ENCODE measurements at places on chromosomes 4 and X.

GRCh38 chrX:31436424-31436823, 364.6 kb upstream of the FTHL17 start:
- no peak for DNase-seq

DNA sequence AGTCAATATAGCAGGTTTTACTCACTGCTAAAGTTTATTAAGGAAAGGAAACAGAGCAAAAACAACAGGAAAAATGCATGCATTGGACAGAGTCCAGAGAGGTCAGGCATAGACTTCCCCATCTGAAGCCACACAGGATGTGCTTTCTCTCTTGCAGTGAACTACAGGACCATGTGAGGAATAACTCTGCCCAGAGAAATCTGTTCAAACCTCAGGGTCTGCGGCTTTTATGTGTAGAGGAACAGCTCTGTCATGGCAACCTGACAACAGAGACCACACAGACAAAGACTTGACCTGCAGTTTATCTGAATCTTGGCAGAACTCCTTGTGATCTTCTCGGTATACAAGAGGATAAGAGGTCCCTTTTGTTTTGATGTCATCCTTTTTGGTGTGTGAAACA, 46.3 kb upstream of the LONRF3 start:
- no peak for DNase-seq

GRCh38 chrX:87518504-87518903, 902 bp downstream of the KLHL4 start:
- no peak for DNase-seq

DNA sequence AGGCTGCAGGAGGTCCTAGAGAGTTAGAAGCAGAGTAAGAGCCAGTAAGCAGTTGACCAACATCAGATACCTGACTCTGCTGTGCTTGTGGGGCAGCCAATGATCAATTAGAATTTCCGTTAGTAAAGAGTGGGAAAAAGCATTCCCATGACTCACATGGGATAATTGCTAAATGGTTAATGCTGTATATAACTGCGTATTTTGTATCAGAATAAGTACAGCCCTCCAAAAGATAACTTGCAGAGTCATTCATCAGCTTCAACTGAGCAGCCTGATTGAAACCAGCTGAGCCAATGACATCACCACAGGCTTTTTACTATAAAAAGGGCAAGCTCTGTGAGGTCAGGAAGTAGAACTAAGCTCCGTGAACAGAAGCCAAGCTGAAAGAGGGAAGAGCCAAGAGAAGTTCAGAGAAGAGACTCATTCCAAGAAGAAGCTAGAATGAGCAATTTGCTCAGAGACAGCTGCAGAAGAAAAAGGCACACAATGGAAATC, 67.9 kb downstream of the PPP3CA start:
- peak; percentile 52 for DNase-seq

GRCh38 chr4:11801466-11802446, 373.1 kb upstream of the HS3ST1 start:
- DNase-seq, result no peak

GRCh38 chr4:79603681-79604080, 195.7 kb upstream of the GK2 start:
- no peak for DNase-seq

DNA sequence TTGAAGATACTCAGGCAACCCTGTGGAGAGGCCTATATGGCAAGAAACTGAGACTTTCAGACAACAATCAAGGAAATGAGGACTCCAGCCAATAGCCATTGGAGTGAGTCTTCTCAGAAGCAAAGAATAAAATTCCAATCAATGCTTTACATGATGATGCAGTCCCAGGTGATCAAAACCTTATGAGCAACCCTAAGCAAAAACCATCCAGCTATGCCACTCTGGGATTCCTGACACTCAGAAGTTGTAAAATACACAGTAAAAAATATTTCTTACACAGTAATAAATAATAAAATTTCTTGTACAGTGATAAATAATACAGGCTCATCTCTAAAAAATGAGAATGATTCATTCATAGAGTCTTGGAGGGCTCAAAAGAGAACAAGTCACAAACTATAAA, 150.6 kb downstream of the IL15 start:
- no peak for DNase-seq

GRCh38 chr4:74659576-74660411, 134.5 kb downstream of the BTC start:
- DNase-seq, result peak; percentile 60

GRCh38 chrX:74232859-74233258, 71.1 kb upstream of the ZCCHC13 start:
- DNase-seq, result no peak

DNA sequence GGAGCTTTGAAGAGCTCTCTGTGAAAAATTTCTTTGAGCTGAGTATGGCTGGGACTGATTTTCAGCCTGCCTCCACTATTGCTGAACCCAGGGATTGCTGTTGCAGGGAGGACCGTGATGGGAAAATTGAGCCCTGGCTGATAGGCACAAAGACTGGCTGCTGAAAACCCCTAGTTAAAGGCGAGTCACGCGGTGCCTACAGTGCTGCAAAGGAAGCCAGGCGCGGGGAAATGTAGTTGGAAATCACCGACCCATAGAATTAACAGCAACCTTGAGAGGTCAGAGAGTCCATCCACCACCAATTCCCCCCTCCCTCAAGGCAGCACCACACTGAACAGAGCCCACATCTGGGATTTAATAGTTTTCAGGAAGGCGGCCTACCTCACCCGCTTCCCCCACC, 26.0 kb downstream of the FRMD7 start:
- no peak for DNase-seq

- no peak for DNase-seq
These were observed 194.5 kb upstream of the EDA2R start for GRCh38 chrX:66833426-66833825.

DNA sequence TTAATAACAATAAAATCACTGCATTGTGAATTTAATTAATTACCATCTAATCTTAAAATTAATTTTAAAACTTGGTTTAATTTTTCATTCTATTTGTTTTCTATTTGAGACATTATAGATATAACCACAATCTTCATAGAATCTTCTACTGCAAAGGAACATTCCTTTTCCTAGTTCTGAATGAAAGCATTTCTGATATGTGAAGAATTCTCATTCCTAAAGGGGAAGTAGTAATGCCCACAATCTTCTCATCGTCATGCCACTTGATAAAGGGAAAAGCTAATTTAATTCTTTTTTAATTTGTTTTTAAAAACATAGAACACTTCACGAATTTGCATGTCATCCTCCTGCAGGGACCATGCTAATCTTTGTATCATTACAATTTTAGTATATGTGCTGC, 23.7 kb downstream of the MGARP start:
- DNase-seq, result no peak

- DNase-seq, result no peak
These were observed 153.0 kb upstream of the RPS6KA6 start for GRCh38 chrX:84340968-84341367.

DNA sequence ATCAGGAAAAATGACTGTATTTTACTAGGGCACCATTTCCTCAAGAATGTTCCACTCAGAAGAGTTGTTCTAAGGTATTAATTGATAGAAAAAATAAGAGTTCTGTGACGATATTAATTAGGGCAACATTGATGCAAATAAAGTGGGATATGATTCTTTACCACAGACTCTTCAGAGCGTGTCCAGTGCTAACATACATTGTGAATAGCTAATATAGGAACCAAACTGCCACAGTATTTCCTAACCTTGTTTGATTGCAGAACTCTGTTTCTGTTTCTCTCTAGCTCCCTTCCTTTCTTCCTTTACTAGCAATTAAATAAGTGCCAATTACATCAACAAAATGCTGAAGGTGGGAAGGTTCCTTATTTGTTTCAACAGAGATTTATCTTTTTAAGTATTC, 154.1 kb upstream of the CPEB2 start:
- no peak for DNase-seq

DNA sequence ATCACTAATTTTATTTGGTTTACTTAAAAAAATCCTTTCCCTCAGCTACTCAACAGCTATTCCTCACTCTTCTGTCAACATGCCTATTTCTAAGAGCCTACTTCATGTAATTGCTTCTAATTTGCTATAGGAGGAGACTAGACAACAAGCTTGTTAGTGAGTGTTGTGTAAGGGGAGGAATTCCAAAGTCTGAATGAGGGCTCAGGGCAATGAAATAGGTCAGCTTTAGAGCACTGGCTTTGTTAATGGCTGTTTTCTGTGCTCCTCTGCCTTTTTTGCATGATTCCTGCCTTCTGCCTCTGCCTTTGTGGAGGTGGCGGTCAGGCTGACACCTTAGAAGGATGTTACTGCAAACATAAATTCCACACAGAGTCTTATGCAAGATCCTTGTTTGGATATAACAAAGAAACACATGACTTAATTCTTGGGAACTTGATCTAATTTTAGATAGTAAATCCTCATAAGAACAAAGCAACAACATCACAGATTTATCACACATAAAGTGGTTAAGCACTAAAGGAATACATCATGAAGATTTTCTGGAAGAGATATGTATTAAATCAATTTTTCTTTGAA, 15.0 kb upstream of the PAGE1 start:
- DNase-seq, result no peak

GRCh38 chrX:49272421-49272820, 2.8 kb downstream of the PPP1R3F start:
- no peak for DNase-seq

DNA sequence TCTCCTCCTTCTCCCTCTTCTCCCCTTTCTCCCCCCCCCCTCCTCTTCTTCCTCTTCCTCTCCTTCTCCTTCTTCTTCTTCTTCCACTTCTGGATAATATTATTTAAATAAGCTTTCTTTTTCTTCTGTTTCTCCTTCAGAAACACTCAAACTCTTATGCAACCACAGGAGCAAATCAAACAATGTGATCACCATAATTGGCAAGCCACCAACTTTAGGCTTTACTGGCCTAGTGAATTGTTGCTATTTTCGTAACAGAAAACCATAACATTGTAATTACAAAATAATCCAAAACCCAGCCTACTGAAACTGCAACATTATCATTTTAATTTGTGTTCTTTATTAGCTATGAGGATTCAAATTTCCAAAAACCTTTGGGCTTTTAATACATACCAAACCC, 14.3 kb downstream of the DCAF8L1 start:
- DNase-seq, result peak; percentile 0

GRCh38 chr4:152032722-152033131, 271.9 kb upstream of the GATB start:
- peak; percentile 17 for DNase-seq

DNA sequence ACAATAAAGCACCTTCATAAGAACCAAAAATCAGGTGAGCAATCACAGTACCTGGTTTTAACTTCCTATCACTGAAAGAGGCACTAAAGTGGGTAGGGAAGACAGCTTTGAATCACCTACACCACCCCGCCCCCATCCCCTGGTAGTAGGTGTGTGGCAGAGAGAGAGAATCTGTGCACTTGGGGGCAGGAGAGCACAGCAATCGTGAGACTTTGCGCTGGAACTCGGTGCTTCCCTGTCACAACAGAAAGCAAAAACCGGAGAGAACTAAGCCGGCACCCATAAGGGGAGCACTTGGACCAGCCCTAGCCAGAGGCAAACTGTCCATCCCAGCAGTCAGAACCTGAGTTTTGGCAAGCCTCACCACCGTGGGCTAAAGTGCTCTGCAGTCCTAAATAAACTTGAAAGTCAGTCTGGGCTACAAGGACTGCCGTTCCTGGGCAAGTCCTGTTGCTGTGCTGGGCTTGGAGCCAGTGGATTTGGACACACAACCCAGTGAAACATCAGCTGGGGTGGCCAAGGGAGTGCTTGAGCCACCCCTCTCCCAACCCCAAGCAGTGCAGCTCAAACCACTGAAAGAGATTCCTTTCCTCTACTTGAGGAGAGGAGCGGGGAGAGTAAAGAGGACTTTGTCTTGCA, 32.1 kb downstream of the NDUFB11 start:
- DNase-seq, result no peak

GRCh38 chr4:7217474-7218321, 25.4 kb downstream of the SORCS2 start:
- no peak for DNase-seq

DNA sequence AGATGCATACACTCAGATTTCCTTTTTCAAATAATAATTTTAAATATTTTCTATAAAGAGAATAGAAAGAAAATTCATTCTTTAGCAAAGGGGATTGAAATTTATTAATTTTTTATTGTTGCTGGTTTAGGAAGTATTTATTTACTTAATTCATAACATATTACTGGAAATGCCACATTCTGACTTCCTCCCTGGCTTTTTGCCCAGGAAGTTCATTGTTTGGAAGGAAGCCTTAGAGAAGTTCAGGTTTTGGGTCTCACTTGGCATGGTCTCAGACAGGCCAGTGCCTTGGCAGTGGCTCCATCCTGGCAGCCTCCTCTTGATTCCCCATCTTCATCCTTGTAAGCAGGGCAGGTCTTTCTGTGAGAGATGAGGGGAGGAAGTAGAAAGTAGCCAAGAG, 50.5 kb downstream of the IL15 start:
- no peak for DNase-seq

DNA sequence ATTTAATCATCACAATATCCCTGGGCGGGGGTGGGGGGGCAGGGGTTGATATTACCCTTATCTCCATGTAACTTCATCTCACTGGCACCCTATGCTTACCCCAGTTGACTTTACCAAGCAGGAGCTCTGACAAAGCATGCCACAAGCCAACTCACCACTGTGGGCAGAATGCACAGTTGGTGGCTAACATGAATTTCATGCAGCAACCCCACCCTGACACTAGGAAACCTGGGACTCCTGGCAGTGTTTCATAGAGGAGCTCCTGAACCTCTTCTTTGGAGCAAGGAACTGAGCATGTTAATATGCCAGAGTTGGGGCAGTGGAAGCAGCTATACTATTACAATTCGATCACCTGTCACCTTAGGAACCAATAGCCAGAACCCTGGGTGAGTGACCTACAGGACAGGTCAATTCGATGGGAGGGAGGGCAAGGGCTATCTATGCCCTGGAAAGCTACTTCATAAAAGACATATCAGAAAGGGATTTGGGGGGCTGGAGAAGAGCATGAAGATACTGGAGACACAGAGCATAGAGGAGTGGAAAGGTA, 97.2 kb upstream of the ACSL4 start:
- DNase-seq, result no peak

GRCh38 chrX:23332101-23332887, 2.4 kb upstream of the PTCHD1 start:
- no peak for DNase-seq

DNA sequence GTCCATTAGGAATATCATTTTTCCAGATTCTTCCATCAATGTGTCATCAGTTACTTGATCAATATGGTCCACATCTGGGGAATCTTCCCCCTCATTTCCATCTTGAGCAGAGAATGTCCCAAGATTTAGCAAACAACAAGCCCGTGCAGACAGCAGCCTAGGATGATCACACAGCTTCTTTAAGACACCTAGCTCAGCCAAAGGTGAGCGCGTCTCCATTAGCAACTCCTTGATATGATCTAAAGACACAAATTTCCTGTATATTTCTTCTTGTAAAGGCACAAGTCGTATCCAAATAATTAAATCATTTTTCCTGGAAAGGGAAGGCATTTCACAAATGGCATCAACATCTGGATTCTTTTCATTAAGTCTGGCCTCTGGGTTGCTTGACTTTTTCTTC, 25.8 kb downstream of the PIN4 start:
- no peak for DNase-seq

GRCh38 chrX:7025471-7025870, 122.0 kb upstream of the STS start:
- no peak for DNase-seq

GRCh38 chr4:1288786-1289185, 905 bp upstream of the MAEA start:
- no peak for DNase-seq
